ENCODE measurements at places on chromosomes 12 and 14. TPM values are rescaled to one million over a fixed set of nuclear protein-coding genes. Genes with fewer than 3 reads are reported as not detected.

The SLC2A13 gene
- total RNA-seq: 7.5 TPM

The COX8C gene
- not detected for total RNA-seq

The LMNTD1 gene
- total RNA-seq: not detected

The PTCSC3 gene
- not detected for total RNA-seq

The VWF gene
- 2.2 TPM for total RNA-seq

The TAS2R30 gene
- total RNA-seq: 2.8 TPM

The CLEC7A gene
- total RNA-seq: not detected

The PSMC1 gene
- total RNA-seq: 134 TPM

The FOXA1 gene
- 2.9 TPM for total RNA-seq

The MARS1 gene
- total RNA-seq: 191 TPM

The SOAT2 gene
- not detected for total RNA-seq

The EFCAB11 gene
- total RNA-seq: 2.4 TPM

The TDRD9 gene
- total RNA-seq: 1.3 TPM

The GALNT8 gene
- not detected for total RNA-seq

The LYZ gene
- not detected for total RNA-seq

The C12orf50 gene
- total RNA-seq: not detected

The HIP1R gene
- total RNA-seq: 60.7 TPM

The PLA2G1B gene
- total RNA-seq: not detected

The CABP1 gene
- total RNA-seq: not detected

The REM2 gene
- 0.43 TPM for total RNA-seq

The NOVA1 gene
- total RNA-seq: 0.72 TPM

The PROX2 gene
- total RNA-seq: not detected

The RPGRIP1 gene
- not detected for total RNA-seq

The OR4K15 gene
- not detected for total RNA-seq

The WNK1 gene
- total RNA-seq: 72.8 TPM

The SERPINA10 gene
- not detected for total RNA-seq

The B3GNT4 gene
- 9.4 TPM for total RNA-seq

The SYNDIG1L gene
- total RNA-seq: not detected

The DLK1 gene
- not detected for total RNA-seq

The MYH6 gene
- total RNA-seq: not detected

The DDX51 gene
- total RNA-seq: 3.4 TPM

The ARHGAP9 gene
- not detected for total RNA-seq

The TRPV4 gene
- total RNA-seq: 0.72 TPM

Measured in tracheal epithelial cell (primary cell).